ENCODE measurements at places on chromosomes 3 and 15. TPM values are rescaled to one million over a fixed set of nuclear protein-coding genes. Genes with fewer than 3 reads are reported as not detected.

BFSP2 gene
- not detected for total RNA-seq

LRRK1 gene
- total RNA-seq: 21.0 TPM

APOD gene
- 1.2 TPM for total RNA-seq

WNT5A gene
- total RNA-seq: 0.66 TPM

KCNMB3 gene
- total RNA-seq: 2.1 TPM

TMCO5A gene
- not detected for total RNA-seq

GOLGA6D gene
- total RNA-seq: not detected

All from A549 treated with ZK216348 at 1 μM for 4 hours (cell line).